ENCODE measurements at places on chromosomes 7 and 10.
A peak's percentile ranks its signal among the peaks of the same experiment; 100 is the strongest.

GRCh38 chr10:43121444-43121843, 16.8 kb upstream of the CSGALNACT2 start:
- no peak for DNase-seq

- DNase-seq = no peak
These were observed 427.3 kb upstream of the C7orf33 start for GRCh38 chr7:148163246-148163645.

- no peak for DNase-seq
These were observed 4.8 kb downstream of the FAM241B start for GRCh38 chr10:69634759-69635425.

DNA sequence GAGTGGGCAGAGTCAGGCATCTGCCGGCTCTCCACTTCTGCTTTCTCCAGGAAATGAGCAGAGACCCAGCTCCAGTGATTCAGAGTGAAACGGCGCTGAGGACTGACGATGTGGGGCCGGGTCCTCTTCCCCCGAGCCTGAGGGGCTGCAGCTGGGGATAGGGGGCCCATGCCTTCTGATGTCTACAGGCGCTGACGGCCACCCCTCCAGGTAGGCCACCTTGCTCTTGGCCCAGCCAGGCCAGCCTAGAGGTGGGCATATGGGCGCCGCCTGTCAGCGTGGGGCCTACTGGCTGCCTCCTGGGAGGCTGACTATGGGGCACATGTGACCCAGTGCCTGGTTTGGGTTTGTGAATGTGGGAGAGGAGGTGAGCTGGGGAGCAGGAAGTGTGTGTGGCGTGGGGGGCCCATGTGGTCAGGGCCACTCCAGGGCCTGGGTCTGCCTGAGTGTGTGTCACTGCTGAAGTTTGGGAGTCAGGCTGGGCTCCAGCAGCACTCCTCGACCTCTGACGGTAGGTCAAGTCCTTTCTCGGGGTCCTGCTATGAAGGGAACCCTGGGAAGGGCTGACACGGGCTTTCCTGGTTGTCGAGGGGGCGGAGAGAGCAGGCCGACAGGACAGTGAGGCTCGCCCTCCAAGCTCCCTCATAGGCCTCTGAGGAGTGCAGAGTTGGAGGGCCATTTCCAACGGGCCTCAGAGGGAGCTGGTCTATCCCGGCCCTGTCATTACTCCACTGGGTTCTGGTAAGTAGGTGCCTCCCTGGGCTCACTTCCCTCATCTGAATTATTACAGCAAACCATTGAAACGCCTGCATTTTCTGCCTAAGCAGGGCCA, at the start of gene WDFY4:
Gene WDFY4 (plus strand): TSS at position 82 of the 832 bp plus-strand sequence. CDS start 24,860 bp downstream, outside the sequence.
- no peak for DNase-seq

- DNase-seq = no peak
These were observed 46.2 kb downstream of the RGS10 start for GRCh38 chr10:119496273-119496672.

GRCh38 chr10:91163269-91163868, 57.1 kb upstream of the PCGF5 start:
- DNase-seq = peak; percentile 73

DNA sequence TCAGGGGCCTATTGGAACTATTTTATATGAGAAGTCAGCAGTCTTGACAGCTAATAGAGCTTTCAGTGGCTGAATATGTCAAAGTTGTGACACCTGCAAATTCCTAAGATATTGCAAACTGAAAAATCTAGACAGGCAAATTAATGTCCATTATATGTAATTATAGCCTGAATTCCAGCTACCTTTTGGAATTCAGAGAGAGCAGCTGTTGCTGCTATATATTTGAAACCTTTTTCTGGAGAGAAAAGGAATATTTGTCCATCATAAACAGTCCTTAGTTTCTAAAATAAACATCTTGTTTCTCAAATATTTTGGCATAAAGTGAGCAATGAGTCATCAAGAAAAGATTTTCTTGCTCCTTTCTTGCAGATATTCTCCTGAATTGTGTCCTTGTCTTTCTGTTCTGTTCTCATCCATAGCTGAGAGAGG, 408.9 kb upstream of the SEMA3D start:
- DNase-seq = peak; percentile 5

DNA sequence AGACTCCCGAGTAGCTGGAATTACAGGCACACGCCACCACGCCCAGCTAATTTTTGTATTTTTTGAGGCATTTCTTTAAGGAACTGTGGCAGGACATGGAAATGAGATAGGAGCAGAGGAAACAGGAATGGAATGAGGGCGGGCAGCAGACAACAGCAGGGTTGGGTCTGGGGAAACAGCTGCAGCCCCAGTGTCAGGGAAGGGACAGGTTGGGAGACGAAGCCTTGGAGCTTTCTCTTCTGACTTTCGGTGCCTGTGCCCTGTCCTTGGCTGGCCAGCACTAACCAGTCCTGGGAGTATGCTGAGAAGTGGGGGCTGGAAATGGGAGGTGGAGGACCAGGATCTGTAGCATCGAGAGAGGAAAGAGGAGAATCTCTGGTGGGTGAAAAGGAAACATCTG, 47.4 kb downstream of the ATOH7 start:
- DNase-seq = no peak

GRCh38 chr10:6044060-6044459, 18.1 kb downstream of the IL2RA start:
- DNase-seq = no peak

DNA sequence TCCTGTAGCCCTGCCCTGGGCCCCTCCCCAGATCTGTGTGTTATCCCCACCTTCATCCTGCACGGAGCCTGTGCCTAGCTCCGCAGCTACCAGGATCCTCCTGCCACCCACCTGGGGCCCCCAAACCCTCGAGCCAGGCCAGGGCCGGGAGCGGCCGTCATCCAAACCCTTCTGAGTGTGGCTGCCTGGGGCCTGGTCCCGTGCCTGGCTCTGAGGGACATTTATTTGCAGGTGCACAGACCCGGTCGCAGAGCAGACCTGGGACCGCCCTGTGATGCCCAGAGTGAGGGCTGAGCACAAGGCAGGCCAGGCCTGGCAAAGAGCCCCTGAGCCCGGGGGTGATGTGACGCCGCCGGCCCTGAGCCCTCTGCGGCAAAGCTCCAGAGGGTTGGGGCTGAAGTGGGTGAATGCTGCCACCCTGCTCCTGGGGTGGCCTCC, 27.4 kb upstream of the INPP5A start:
- no peak for DNase-seq

- no peak for DNase-seq
These were observed 34.8 kb upstream of the CHST15 start for GRCh38 chr10:124127965-124128810.

DNA sequence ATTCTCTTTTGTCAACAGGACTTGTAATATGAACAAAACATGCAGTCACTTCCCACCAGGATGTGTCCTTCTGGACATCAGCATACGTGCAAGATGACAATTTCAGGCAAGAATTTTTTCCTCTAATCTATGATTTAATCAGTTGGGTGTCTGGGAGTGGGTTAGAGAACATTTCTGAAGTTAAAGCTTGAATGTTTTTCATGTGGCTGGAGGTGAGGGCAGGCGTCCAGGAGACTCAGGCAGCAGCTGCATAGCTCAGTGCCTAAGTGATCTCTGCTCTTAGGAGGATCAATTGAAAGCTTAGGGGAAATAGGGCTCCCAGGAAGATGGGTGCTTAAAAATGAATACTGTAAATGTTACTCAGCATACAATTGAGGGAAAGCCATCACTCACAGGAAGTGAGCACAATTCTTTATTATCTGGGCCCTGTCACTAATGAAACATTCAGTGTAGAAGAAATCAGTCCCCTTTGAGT, 457.6 kb upstream of the KLF6 start:
- DNase-seq = peak; percentile 14

DNA sequence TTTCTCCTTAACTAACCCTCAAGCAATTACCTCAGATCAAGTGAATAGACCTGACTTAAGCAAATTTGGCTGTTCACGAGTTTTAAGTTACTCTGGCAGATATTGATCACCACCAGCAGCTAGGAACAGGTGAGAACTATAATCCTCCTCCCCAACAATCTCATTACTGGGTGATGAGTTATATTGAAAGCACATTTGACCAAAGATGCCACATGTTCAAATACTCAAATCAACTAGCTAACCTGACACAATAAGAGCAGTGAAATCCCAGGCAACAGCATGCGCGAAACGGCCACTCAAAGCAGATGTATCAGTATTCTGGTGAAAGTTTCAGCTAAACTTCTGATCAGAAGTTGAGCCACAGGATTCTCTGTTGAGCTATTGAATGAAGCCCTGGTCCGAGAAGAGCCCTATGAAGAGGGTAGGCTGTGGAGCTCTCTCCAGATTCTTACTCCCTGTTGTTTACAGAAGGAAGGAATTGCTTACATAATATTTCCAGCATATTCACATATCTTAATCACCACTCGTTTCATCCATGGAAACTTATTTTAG, 52.6 kb downstream of the CAV1 start:
- no peak for DNase-seq

- no peak for DNase-seq
These were observed 36.6 kb downstream of the AP3M1 start for GRCh38 chr10:74114041-74114448.

DNA sequence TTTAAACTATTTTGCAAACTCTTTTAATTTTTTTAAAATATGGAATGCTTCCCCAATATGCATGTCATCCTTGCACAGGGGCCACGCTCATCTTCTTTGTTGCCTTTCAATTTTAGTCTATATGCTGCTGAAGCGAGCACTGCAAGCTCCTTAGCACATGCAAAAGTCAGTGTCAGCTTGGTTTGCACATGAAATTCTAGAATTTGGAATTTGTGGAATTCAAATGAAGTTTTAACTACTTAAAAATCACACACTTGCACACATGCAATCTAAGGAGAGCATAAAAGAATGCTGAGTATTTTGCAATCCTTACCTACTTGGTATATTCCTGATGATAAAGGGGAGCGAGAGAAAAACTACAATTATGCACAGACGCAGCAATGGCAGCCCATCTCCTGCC, 78.3 kb upstream of the ATP6V0A4 start:
- DNase-seq = no peak

DNA sequence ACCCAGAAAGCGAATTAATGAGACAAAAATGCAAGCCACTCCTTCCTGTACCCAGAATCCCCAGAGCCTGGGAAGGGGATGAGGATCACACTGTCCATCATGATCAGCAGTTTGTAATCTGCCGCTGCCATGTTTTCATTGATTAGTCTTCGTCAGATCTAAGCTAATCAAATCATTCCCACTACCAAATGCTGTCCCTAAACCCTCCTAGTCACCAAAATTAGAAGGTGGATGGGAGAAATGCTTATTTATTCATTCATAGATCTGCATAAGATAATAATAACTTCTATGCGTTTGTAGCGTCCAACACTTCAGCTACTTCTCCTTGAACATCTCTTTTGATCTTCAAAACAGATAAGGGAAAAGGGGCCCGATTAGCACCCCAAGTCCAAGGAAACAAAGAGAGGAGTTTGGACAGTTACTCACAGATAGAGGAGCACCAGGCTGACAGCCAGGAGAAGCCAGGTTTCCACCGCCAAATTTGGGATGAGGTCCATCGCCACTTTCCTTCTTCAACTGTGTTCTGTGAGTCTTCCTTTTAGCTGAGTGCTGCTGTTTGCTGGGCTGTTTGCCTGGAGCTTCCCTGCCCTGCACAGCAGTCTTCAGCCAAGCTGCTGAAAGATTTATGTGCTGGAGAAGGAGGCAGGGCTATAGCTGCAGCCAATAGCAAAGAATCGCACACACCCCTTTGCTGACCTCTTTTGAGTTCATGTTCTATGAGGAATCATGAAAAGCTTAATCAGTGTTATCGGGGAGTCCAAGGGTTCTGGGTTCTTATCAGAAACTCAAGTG, at the start of gene CYP3A5:
Gene CYP3A5 (minus strand): TSS at position 597 of the 792 bp plus-strand sequence. CDS start 100 bp downstream, at position 497.
- peak; percentile 52 for DNase-seq

- DNase-seq = peak; percentile 69
These were observed 41.5 kb upstream of the NMT2 start for GRCh38 chr10:15209827-15210509.

GRCh38 chr10:33248638-33249037, 85.8 kb downstream of the NRP1 start:
- no peak for DNase-seq

GRCh38 chr10:101716891-101717659, 22.1 kb upstream of the FBXW4 start:
- no peak for DNase-seq

DNA sequence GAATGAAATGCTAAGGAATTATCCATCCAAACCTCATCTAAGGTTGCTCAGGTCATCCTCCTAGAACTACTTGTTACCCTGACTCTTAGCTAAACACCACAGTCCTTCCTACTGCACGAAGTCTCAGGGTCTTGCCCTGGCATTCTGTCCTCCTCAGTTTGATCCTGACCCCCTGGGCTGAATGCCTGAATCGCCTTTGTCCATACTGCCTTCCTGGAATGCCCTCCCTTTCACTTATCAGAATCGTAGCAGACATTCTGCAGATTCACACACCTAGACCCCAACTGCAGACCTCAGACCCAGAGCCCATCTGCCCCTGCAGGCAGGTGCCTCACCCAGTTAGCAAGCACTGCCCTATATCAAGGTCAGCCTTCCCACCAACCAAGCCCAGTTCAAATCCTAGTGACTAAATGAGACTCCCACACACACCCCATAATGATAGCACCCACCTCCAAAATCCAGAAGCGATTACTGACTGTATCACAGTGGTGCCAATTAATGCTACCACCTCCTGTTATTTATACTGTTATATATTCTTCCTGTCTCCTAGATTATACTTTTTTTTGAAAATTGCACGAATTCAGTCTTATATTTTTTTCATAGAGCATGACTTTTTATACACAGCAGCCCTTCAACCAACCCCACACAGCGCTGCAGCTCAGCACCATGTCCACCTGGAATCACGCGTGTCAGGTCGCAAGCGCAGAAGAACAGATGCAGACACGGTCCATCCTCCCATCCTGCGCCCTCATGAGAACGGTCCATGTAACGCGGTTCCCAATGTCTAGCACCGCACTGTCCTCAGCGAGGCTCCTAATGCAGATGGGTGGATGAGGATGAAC, 3.7 kb downstream of the PARD3 start:
- no peak for DNase-seq

- DNase-seq = no peak
These were observed 117.9 kb upstream of the AGR3 start for GRCh38 chr7:16999541-17000267.

DNA sequence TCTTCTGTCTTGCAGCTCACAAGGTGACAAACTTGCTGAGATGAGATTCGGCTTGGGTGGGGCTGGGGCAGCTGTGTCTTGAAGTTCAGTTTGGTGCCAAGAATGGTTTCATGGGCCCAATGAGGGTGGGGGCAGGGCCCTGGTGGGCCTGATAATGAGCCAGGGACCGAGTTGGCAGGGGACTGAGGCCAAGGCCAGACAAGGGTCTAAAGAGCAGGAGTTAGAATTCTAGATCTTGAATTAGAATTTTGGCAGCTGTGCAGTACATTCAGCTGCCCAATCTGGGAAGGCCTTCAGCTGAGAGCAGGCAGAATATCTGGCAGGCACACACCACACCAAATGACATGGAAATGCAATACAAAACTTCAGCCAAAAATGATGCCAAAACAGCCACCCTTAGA, 1.5 kb upstream of the JAZF1 start:
- DNase-seq = no peak

- DNase-seq = no peak
These were observed 75.4 kb downstream of the VOPP1 start for GRCh38 chr7:55496906-55497305.

Measured in AG08396 (cell line).